ENCODE measurements at places on chromosomes 16 and 17.

DNA sequence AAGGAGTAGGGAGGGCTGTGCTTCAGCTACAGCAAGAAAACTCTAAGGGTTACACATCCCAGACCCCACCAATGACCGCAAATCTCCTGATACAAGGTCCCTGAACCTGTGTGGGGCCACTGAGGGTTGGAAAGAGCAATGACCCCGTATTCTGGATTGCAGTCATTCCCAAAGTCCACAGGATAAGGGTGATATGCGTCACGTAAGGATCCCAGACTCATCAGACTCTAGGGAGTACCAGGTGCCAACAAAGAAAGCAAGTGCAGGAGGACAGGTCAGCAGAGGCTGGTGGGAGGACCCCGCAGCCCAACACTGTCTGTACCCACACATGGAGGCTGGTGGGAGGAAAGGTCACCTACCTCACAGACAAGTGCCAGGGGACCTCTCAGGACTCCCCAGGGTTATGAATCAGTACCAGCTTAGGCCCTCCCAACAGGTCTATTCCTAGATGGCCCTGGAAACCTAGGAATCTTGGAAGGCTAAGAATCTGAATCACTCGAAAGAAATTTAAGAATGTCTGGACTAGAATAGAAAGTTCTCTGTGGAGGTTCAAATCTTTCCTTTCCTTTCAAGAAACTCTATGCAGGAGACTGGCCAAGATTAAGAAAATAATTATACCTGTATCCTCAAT lies 16.2 kb downstream of the PITPNA start:
- no peaks in the 10 kb centered on the region for H3K4me1 ChIP-seq
- H3K36me3 ChIP-seq: peaks cover 30% of the 10 kb centered on the region
- H3K4me3 ChIP-seq: no peak overlapping the region

GRCh38 chr16:1494129-1494640 lies 1.0 kb downstream of the TELO2 start:
- no peaks in the 10 kb centered on the region for H3K27me3 ChIP-seq
- peak overlapping the region; percentile 83 for H3K4me3 ChIP-seq
- no peak for DNase-seq
- no peak overlapping the region for H3K27ac ChIP-seq
- peaks cover 16% of the 10 kb centered on the region for H3K4me1 ChIP-seq
- H3K36me3 ChIP-seq: peaks cover 23% of the 10 kb centered on the region

GRCh38 chr17:4510618-4510941 lies 11.9 kb downstream of the SPNS2 start:
- no peak overlapping the region for H3K27ac ChIP-seq
- H3K4me3 ChIP-seq: no peak overlapping the region
- no peaks in the 10 kb centered on the region for H3K4me1 ChIP-seq
- H3K27me3 ChIP-seq: no peaks in the 10 kb centered on the region
- no peak for DNase-seq
- no peaks in the 10 kb centered on the region for H3K36me3 ChIP-seq

DNA sequence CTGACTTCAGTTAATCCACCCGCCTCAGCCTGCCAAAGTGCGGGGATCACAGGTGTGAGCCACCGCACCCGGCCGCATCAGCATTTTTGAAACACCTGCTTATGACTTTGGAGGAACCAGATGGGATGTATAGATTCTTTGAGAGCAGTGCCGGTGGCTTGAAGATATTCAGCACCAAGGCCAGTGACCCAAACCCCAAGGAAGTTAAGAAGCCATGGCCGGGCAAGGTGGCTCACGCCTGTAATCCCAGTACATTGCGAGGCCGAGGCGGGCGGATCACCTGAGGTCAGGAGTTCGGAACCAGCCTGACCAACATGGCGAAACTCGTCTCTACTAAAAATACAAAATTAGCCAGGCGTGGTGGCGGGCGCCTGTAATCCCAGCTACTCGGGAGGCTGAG lies 43.9 kb downstream of the TRARG1 start:
- DNase-seq: no peak
- H3K4me1 ChIP-seq: no peaks in the 10 kb centered on the region
- no peaks in the 10 kb centered on the region for H3K36me3 ChIP-seq
- no peak overlapping the region for H3K27ac ChIP-seq
- no peak overlapping the region for H3K4me3 ChIP-seq

DNA sequence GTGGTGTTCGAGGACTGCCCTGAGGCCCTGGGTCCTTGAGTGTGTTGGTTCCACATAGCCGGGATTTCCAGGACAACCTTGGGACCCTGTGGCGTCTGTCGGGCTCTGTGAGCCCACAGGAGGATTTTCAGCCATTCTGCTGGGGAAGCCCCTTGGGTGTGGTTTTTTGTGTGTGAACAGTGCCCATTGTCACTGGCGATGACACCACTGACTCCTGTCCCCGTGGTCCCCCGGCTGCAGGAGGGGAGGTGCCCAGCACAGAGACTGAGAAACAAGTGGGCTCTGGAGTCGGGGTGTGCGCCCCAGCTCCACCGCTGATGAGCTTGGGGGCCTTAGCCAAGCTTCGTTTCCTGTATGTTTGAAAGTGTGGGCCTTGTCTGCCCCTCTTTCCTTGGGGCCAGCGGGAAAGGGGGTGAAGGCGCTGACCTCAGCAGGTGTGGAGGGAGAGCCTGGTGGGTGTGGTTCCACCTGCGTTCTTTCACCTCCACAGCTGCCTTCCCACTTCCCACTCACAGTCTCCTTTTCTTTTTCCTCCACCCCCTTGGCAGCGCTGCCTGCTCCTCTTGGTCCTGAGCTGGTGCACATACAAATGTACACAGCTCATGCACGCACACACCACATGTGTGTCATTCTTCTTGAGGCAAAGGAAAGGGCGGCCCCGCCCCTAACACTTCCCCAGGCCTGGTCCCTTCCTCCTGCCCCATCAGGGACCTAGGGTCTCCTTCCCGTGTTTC lies 16.1 kb downstream of the MGRN1 start:
- H3K27ac ChIP-seq: no peak overlapping the region
- peaks cover 8% of the 10 kb centered on the region for H3K36me3 ChIP-seq
- no peak overlapping the region for H3K4me3 ChIP-seq
- no peaks in the 10 kb centered on the region for H3K27me3 ChIP-seq
- H3K4me1 ChIP-seq: no peaks in the 10 kb centered on the region
- no peak for DNase-seq

DNA sequence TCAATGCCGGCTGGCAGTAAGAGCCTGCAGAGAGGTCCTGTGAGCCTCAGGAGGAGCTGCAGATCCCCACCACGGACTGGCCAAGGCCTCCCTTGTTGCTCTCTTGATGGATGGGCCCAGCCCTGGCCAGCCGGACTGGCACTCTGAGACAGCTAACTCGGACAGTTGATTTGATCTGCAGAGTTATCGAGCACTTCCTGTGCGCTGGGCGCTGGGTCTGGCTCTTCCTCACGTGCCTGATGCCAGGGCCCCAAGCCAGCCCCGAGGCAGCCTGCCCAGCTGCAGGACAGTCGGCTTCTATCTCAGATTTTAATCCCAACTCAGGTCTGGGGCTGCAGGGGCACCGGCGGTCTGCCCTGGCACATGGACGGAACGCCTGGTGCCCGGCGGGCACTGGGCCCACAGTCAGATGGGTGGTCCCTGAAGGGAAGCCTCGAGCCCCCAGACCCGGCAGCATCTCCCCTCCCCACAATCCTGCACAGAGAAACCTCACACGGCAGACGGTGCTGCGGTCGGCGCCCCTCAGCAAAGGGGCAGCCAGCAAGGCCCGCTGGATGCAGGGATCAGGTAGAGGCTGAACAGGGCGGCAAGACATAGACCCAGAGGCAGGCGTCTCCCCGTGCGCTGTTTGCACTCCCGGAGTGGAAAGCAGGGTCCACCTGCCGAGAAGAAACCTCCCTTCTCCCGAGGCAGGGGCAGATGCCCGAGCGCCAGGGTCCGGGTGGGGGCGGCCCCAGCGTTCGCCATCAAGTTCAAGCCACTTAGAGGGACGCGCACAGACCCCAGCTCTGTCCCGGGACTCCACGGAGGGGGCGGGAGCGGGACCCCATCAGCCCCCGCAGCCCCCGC lies 34.0 kb downstream of the TIMM22 start:
- no peaks in the 10 kb centered on the region for H3K27me3 ChIP-seq
- H3K4me1 ChIP-seq: no peaks in the 10 kb centered on the region
- no peak overlapping the region for H3K27ac ChIP-seq

- no peaks in the 10 kb centered on the region for H3K27me3 ChIP-seq
- no peaks in the 10 kb centered on the region for H3K36me3 ChIP-seq
- H3K4me3 ChIP-seq: no peak overlapping the region
- H3K4me1 ChIP-seq: no peaks in the 10 kb centered on the region
- no peak overlapping the region for H3K27ac ChIP-seq
- no peak for DNase-seq
Measured at GRCh38 chr17:79667746-79668145, 56.9 kb upstream of the RBFOX3 start.

GRCh38 chr16:28311913-28312312 lies 19.6 kb downstream of the SBK1 start:
- peak overlapping the region; percentile 74 for H3K27ac ChIP-seq
- H3K4me3 ChIP-seq: no peak overlapping the region
- no peaks in the 10 kb centered on the region for H3K36me3 ChIP-seq
- H3K27me3 ChIP-seq: no peaks in the 10 kb centered on the region
- DNase-seq: no peak

GRCh38 chr16:71376465-71377157 lies 18.1 kb downstream of the CALB2 start:
- H3K27ac ChIP-seq: no peak overlapping the region
- no peak overlapping the region for H3K4me3 ChIP-seq
- DNase-seq: no peak
- H3K27me3 ChIP-seq: no peaks in the 10 kb centered on the region
- no peaks in the 10 kb centered on the region for H3K36me3 ChIP-seq
- H3K4me1 ChIP-seq: no peaks in the 10 kb centered on the region

DNA sequence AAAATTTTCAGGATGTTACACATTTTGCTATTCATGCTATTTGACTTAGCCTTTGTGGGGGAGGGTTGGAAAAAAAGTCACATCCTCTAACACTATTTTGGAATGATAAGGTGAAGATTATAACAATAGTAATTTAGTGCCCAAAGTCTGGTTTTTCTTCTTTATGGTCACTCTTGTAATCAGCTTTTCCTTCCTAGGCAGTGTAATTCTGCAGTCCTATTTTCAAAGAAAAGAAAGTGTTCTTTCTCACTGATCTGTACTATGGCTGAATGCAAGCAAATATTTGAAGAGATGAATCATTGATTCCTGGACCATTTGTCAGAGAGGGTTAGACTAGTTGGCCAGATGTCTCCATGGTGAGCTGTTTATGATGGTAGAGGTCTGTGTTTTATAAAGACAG lies 8.4 kb downstream of the RSPRY1 start:
- no peaks in the 10 kb centered on the region for H3K4me1 ChIP-seq
- H3K27me3 ChIP-seq: no peaks in the 10 kb centered on the region
- DNase-seq: no peak
- H3K27ac ChIP-seq: no peak overlapping the region
- H3K4me3 ChIP-seq: no peak overlapping the region

- no peak overlapping the region for H3K4me3 ChIP-seq
- H3K27ac ChIP-seq: no peak overlapping the region
- no peaks in the 10 kb centered on the region for H3K4me1 ChIP-seq
- no peaks in the 10 kb centered on the region for H3K36me3 ChIP-seq
- no peaks in the 10 kb centered on the region for H3K27me3 ChIP-seq
- DNase-seq: no peak
Measured at GRCh38 chr17:78868391-78868790, 27.8 kb upstream of the USP36 start.

DNA sequence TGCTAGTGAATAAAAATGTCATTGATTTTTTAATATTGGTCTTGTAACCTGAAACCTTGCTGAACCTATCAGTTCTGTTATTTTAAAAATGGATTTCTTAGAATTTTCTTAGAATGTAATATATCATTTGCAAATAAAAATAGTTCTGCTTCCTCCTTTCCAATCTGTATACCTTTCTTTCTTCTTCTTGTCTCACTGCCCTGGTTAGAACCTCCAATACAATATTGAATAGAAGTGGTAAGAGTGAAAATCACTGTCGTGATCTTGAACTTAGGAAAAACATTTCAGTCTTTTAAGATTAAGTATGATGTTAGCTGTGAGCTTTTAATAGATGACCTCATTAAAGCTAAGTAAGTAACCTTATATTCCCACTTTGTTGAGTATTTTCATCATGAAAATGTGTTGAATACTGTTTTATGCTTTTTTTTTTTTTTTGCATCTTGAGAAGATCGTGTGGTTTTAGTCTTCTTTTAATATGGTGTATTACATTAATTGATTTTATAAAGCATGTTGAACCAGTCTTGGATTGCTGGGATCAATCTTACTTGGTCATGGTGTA lies 104.8 kb upstream of the NACA2 start:
- no peak overlapping the region for H3K27ac ChIP-seq
- no peaks in the 10 kb centered on the region for H3K4me1 ChIP-seq
- no peak for DNase-seq
- H3K27me3 ChIP-seq: no peaks in the 10 kb centered on the region
- H3K36me3 ChIP-seq: no peaks in the 10 kb centered on the region
- no peak overlapping the region for H3K4me3 ChIP-seq

DNA sequence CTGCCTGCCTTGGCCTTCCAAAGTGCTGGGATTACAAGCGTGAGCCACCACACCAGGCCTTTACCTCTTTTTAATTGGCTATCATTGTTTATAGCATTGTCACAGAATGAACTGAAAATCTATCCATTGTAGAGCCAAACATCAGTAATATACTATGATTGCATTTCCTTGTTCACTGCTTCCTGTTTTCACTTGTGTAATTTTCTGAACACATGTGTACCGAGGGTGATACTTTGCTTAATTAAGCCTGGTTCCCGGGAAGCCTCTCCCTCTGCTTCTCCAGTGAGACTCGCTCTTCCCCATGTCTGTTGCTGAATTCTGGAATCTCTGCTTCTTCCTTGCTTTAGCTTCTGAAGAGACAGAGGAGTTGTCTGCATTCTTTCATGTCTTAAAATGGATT lies 33.1 kb downstream of the POLR3E start:
- peaks cover 71% of the 10 kb centered on the region for H3K36me3 ChIP-seq
- no peak for DNase-seq
- no peak overlapping the region for H3K4me3 ChIP-seq
- no peaks in the 10 kb centered on the region for H3K4me1 ChIP-seq

GRCh38 chr17:16255481-16255921 lies 38.5 kb downstream of the PIGL start:
- no peaks in the 10 kb centered on the region for H3K27me3 ChIP-seq
- DNase-seq: no peak

DNA sequence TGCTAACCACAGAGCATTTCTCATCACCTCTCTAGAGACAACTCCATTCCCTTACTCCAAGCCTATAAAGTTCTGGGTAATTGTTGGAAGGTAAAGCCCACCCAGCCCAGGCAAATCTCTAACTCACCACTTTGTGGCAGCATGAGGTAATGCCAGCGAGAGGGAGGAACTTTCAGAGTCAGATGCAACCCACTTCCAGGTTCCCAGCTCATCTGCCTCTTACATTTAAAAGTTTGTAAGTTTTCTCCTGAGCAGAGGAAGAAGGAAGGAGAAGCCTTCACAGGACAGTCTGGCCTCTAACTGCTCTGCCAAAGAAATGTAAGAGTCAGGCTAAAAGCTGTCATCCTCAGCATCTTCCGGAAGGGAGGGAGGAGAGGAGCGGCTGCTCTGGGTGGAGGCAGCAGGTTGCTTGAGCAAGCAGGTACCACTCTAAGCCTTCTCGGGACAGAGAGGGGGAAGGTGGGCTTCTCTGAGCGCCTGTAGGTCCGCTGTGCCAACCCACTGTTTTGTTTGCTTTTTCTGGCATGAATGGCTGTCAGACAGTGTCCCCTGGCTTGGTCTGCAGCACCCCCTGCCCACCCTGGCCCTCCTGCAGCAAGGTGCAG lies 1.0 kb downstream of the ZNF319 start:
- peaks cover 65% of the 10 kb centered on the region for H3K4me1 ChIP-seq
- H3K27ac ChIP-seq: peak overlapping the region; percentile 70
- H3K4me3 ChIP-seq: peak overlapping the region; percentile 81
- H3K36me3 ChIP-seq: peaks cover 32% of the 10 kb centered on the region
- H3K27me3 ChIP-seq: no peaks in the 10 kb centered on the region
